ENCODE measurements at places on chromosomes 1 and 21. TPM values are rescaled to one million over a fixed set of nuclear protein-coding genes. Genes with fewer than 3 reads are reported as not detected.

LPAR3 gene
- 20.4 TPM for total RNA-seq

TSEN15 gene
- 27.2 TPM for total RNA-seq

AMY2A gene
- total RNA-seq = not detected

DNA sequence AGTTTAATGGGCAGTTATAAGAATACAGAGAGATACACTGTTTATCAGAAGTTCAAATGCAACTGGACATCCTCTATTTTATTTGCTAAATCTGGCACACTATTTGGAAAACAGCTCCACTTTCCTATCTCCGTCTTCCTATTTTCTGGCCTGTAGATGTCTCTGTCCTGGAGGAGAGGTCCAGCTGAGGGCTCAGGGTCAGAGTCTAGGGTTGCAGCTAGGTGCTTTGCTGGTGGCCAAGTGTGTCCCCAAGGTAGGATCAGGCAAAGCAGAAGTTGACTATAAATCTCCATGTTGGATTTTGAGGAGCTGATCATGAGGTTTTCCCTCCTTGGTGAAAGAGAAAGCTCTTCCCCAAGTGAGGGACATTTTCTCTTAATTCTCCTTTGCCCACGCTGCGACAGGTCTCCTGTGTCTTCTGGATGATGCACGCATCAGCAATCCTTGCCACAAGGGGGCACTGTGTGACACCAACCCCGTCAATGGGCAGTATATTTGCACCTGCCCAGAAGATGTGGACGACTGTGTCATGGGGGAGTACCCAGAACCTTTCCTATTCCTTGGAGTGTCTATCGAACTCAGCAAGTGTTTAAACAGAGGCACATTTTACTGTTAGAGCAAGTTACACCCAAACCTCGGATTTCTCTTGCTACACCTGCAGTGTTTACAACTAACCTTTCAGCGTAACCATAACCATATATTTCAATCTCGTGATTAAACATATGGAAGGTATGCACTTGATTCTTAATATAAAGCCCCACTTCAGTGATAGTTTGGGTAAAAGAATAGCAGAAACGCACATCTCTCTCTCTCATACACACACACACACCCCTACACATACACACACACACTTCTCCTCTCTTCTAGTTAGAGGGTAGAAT, 10.2 kb downstream of the ADAM30 start:
- DNase-seq = peak; percentile 70

DNA sequence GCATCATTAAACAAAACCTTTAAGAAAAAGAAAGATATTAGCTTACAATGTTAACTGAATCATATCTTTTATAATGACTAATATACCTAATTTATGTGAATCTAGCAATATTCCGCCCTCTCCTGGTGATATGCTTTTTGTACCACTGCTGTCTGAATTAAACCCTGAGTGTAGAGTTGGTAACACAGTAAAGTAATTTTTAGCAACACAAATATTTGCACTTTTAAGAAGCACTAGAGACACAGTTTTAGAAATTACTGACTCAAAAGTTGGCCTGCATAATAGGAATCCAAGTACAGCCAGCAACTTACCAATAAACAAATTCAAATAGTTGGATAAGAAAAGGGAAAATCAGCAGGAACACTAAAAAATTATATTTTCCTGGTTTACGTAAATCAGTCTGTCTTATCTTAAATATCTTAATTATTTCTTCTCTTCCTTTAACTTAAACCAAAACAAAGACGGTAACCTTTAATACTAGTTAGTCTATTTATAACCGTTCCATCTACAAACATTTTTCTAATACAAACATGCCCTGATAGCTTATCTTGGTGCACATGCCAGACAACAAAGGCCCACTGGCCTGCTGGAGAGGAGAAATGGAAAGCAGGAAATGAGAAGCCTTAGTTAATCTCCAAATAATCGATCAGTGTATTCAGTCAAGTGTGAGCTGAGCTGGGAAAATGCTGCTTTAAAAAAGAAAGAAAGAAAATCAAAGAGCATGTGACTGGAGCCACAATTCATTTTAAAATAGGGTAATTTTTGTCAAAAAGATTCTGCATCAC, 246.0 kb downstream of the RERE start:
- DNase-seq = no peak

DNA sequence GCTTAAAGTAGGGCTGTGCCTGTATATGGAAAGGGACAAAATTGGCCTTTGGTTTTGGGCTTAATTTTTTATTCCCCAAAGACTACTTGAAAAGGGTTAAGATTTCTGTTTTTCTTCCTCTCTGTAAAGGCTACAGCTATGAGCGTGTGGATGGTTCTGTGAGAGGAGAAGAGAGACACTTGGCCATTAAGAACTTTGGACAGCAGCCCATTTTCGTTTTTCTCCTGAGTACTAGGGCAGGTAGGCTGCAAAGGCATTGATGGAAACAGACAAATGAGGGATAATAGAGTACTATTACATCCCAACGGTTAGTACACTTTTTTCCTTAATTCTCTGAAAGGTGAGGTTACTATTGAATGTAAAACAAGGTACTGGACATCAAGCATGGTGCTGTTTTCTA, 29.6 kb downstream of the CHD1L start:
- DNase-seq = no peak

All from left ventricle myocardium superior (tissue), 1 donor.